ENCODE measurements at places on chromosomes 2 and 18.

GRCh38 chr2:175404839-175405238, 223.3 kb upstream of the ATP5MC3 start:
- DNase-seq = no peak

DNA sequence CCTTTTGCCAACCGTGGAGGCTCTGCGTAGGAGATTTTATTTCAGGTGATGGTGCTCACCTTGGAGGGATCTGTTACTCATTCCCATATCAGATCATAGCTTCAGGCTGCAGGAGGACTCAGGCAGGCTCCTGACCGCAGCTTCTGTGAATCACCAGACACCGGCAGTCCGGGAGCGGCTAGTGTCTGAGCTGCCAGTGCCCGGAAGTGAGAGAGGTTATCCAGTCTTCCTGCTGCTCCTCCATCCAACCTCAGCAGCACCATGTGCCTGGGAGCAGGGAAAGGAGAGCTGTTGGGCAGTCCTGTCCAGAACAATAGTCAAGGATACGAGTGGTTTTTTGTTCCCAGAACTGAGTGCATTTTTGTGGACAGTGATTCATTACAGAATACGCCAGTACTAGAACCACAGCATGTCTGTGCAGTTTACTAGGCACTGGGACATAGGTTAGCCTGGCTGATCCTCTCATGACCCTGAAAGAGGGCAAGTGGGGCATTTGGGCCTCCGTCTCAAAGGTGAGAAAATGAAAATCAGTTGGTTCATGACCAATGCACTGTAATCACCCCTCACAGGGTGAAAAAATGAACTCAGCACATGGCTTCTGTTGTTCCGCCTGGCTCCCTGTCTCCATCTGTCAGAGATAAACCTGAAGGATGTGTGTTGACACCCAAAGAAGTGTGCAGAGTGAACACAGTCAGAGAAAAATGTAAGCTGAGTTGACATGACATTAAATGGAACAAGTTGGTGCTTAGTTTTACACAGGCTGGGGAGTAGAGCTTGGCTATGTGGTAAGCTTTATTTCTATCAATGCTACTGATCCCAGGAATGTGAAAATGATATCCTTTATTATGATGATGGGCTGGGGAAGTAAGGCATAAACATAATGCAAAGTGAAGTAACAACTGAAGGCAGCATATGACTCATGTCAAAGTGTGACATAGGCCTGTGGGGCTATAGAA, 12.2 kb downstream of the FHOD3 start:
- no peak for DNase-seq

GRCh38 chr2:189439342-189439741, 1.9 kb upstream of the WDR75 start:
- DNase-seq = no peak

- DNase-seq = no peak
Measured at GRCh38 chr2:3536682-3537632, 17.6 kb upstream of the ADI1 start.

Data from NCI-H1436 treated with DMSO at 0.1 percent for 48 hours (cell line).